ENCODE measurements at places on chromosomes 1 and 21. TPM values are rescaled to one million over a fixed set of nuclear protein-coding genes. Genes with fewer than 3 reads are reported as not detected.

MYOC gene
- not detected for total RNA-seq

TMEM82 gene
- not detected for total RNA-seq

SNRPE gene
- total RNA-seq: 50.1 TPM

DDOST gene
- total RNA-seq: 104 TPM

SPRR1B gene
- total RNA-seq: not detected

DTL gene
- total RNA-seq: 0.72 TPM

CRNN gene
- not detected for total RNA-seq

RGS8 gene
- total RNA-seq: not detected

KRTAP10-9 gene
- total RNA-seq: not detected

BSND gene
- total RNA-seq: 0.07 TPM

GUK1 gene
- 245 TPM for total RNA-seq

GALE gene
- 9.1 TPM for total RNA-seq

RAB42 gene
- not detected for total RNA-seq

POGK gene
- total RNA-seq: 24.7 TPM

FMO5 gene
- 1.7 TPM for total RNA-seq

FCRLA gene
- not detected for total RNA-seq

TSPEAR gene
- not detected for total RNA-seq

FBXO2 gene
- 1.3 TPM for total RNA-seq

AIRE gene
- 1.4 TPM for total RNA-seq

FNDC5 gene
- not detected for total RNA-seq

GRCh38 chr1:199002661-199003060 is 363.8 kb downstream of the PTPRC start:
- no peak for DNase-seq

DNA sequence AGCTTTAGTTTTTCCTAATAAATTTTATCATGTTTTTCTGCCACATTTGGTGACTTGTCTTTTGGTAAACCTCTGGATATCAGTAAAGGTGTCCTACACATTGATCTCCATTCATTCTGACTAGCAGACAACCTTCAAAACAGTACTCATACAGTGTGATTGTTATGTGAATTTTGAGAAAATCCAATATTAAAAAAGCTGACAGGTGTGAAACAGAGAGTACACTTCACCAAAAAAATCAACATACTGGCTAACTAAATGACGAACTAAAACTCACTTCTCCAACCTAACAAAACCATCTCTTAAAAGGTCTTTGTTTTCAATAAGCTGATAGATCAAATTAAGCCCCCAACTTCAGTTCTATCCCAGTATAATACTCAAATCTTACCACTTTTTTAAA is 1.5 kb downstream of the FRRS1 start:
- DNase-seq: no peak

DNA sequence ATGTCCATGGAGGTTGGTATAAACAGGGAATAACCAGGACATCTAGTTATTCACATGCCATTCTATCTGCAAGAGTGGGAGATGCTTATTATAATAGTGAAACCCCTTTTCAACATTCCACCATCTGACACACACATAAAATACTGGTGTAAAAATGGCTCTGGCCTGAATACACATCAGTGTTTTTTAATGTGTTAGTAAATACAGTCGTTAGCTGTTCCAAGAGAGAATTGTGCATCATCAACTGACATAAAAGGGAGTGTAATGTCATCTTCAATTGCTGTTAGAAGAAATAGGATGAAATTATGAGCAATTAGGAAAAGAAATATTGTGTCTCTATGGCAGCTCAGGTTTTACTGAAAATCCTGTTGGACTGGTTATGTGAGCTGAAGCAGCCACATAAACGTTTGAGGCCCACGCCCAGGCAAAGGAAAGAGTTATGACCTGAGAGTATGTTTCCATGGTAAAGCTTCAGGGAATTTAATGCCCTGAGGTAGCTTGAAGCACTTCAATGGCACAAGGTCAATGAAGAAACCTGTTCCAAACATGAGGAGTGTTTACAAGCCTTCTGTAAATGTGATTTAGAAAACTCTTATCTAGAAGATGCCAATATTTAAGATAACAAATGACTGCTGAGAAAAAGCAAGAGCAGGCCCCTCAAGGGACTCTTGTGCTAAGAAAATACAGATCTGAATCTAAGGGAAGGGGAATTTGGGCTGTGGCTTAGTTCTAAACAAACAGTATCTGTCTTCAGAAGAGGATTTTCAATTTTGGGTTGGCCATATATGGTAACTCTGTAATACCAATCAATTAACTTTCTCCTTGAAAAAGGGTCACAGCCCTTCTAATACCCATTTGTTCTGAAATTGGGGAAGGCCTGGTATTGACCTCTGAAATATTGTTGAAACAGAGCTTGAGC is 384.3 kb downstream of the SEC16B start:
- DNase-seq: no peak

- DNase-seq: no peak
Observed at GRCh38 chr1:206068314-206068713, 15.3 kb downstream of the RHEX start.

- no peak for DNase-seq
Observed at GRCh38 chr1:208433971-208434370, 189.8 kb upstream of the PLXNA2 start.

DNA sequence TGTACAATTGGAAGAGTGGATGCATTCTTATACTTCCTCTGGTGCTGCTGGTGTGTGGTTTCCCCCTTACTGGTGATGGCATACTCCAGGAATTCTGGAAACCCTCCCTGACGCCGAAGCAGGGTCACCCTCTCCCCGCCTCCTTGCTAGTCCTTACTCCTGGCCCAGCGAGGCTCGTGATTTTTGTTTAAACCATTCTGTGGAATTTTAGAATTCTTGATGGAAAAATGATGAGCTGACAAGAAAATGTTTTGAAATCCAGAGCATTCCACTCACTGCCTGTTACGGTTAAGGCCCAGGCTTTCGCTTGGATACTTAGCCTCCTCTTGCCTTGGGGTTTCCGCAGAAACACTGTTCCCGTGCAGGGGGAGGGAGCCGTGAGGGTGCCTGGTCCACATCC is 41.1 kb downstream of the IL6R start:
- no peak for DNase-seq

DNA sequence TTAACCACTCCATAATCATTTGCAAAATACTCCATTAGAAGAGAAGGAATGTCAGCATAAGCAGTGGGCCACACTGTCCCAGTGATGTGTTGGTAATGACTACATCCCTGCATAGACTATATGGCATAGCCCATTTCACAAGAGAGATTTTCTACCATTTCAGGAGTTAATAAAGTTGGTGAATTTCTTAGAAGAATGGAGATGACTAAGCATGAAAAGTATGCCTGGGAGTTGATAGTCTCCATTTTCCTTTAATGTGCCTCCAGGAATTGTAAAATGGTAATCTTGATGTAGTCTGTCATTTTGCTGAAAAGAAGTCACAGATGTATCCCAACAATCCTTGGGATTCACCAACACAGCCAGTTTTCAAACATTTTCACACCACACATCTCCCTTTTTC is 608.8 kb upstream of the CHRM3 start:
- no peak for DNase-seq

DNA sequence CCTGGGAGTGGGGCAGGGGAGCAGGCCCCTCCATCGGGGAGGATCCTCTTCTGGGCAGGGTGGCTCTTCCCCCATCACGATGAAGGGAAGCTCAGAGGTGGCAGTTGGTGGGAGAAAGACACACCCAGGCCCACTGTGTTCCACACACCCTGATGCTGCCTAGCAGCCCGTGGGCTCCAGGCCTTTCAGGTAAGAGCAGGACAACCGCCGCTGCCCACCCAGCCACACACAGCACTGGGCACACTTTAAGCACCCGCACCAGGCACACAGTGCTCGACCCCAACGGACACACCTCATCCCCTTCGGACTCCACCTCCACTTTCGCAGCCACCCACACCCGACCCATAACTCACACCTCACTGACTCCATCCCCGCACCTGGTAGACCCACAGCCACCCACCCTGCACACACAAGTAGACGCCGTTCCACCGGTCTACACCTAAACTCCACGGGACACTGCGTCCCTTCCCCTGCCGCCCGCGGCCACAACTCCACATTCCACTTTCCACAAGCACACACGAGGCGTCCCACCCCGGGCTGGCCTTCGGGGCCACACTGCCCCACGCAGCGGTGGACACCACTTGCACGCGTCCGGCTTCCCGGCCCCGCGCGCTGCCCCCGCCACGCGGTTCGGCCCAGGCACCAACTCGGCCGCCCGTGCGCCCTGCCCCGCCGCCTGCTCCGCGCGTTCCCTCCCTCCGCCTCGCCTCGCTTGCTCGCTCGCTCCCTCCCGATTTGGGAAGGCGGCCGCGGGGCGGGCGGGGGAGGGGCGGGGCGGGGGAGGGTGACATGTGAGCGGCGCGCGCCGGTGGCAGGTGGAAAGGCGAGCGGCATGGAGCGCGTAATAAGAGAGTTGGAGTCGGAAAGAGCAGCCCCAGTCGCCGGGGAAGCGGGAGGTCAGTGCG is at the start of gene KCNQ4:
Gene KCNQ4 (plus strand): TSS at position 787 of the 905 bp plus-strand sequence. CDS start 307 bp downstream, outside the sequence.
- DNase-seq: no peak

- DNase-seq: no peak
Observed at GRCh38 chr1:23286401-23286800, 57.7 kb downstream of the HNRNPR start.

- DNase-seq: no peak
Observed at GRCh38 chr1:117890452-117890851, 39.0 kb downstream of the GDAP2 start.

DNA sequence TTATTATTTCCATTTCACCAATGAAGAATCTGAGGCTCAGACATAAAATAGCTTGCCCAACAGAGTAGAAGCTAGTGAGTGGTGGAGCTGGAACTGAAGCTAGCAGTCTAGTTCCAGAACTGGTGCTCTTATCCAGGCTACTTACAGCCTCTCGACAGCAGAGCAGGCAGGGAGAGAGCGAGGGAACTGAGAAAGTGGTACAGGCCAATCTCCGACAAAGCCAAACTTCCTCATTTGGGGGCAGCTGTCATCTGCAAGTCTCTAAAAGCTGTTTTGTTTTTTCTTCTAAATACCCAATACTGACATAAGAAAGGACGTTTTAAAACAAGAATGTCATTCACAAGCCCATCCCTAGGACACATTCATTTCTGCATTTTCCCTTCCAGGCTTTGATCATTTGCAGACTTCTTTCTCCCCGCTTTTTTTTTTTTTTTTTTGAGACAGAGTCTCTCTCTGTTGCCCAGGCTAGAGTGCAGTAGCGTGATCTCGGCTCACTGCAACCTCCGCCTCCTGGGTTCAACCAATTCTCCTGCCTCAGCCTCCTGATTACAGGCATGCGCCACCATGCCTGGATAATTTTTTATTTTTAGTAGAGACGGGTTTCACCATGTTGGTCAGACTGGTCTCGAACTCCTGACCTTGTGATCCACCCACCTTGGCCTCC is 20.0 kb downstream of the YIPF1 start:
- DNase-seq: no peak

GRCh38 chr1:219917851-219918466 is 10.4 kb downstream of the SLC30A10 start:
- no peak for DNase-seq

GRCh38 chr1:201468501-201468843 is 516 bp downstream of the PHLDA3 start:
- no peak for DNase-seq

GRCh38 chr1:91783423-91784170 is 102.4 kb downstream of the TGFBR3 start:
- DNase-seq: no peak

- DNase-seq: no peak
Observed at GRCh38 chr1:167720965-167721616, 691 bp upstream of the MPZL1 start.

DNA sequence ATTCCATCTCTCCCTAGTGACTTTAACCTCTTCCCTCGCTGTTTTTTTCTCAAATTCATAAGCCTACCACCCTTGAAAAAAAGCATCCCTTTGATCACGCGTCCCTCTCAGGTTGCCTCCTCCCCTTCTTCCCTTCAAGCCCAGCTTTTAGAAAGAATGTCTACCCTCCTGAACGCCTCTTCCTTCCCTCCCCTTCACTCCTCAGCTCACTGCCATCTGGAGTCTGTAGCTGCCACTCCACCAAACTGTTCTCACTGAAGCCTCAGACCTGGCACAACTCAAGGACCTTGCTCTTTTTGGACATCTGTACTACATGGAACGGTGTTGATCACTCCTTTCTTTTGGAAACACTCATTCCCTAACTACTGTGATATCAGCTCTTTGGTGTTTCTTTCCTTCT is 80.6 kb downstream of the SLC25A24 start:
- DNase-seq: no peak

GRCh38 chr1:93207211-93207610 is 26.7 kb downstream of the CCDC18 start:
- DNase-seq: no peak

- DNase-seq: no peak
Observed at GRCh38 chr1:6041432-6042062, 4.1 kb upstream of the KCNAB2 start.

GRCh38 chr1:43199093-43199726 is 27.1 kb downstream of the CFAP57 start:
- DNase-seq: no peak

DNA sequence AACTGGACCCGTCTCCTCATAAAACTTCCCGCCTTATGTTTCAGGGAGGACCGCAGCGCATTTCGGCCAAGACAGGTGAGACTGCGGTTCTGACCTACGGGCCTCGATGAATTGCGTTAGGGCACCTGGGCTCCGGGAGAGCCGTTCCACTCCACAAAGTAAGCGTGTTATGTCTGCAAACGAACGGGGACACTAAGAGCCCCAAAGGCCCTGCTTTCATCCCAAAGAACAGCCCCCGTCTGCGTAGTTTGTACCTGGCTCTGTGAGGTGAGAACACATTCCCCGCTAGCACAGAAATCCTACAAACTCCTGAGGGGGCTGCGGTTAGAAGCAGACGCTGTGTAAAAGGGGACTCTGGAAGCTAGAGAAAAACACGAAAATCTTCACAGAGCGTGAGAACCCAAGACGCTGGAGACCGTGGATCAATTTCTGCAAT is 41.6 kb upstream of the PPIAL4F start:
- no peak for DNase-seq

DNA sequence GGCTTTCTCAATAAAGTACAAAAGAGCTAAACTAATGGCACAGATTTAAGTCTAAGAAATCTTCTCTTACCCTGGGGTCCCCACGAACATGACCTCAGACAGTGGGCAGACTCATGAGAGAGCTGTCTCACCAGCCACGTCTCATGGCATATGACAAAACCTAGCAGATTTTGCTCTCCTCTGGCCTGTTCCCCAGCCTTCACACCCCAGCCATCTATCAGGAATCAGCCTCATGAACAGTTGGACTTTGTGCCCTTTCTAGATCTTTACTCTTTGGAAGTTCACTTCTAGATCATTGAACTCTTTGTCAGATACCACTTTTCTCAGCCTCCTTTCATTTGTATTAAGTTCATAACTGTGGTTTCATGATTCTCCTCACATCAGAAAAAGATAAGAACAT is 14.2 kb upstream of the HSD3B1 start:
- DNase-seq: no peak

DNA sequence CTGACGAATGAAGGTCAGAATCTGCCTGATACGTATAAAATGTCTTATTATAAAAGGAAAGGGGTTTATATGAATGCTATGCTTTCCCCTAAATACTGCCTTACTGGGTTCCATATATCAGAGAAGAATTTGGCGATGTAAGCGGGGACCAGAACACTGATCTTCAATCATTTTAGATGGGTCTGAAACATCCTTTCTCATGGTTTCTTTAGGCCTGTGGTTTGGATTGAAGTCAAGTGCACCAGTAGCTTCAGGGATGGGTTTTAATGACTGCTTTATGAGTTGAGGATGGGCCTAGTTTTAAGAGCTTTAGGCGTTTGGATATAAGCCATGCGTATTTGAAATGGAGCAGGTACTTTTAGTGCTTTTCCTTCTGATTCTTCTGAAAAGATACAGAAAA is 6.9 kb downstream of the FMN2 start:
- DNase-seq: no peak

Measured in T-helper 17 cell (primary cell).